Activated CD4-positive, CD25-positive, alpha-beta regulatory T cell (primary cell): ENCODE measurements at places on chromosomes 11 and 22.

- no peak for DNase-seq
Measured at GRCh38 chr11:74559934-74560309, 32.5 kb upstream of the POLD3 start.

- DNase-seq = no peak
Measured at GRCh38 chr11:130139401-130139800, 20.2 kb upstream of the ST14 start.

DNA sequence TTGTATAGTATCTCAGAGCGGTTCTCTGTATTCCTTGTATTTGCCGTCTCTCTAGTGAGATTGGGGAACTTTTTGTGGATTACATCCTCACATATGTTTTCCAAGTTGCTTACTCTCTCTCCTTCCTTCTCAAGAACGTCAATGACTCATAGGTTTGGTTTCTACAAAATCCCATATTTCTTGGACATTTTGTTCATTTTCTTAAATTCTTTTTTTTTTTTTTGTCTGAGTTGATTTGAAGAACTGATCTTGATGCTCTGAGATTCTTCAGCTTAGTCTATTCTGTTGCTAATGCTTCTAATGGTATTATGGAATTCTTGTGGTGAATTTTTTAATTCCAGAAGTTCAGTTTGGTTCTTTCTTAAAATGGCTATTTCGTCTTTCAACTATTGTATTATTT lies 28.4 kb upstream of the SLN start:
- DNase-seq = no peak

GRCh38 chr11:77821349-77821851 lies 456 bp downstream of the AAMDC start:
- DNase-seq = no peak

- DNase-seq = no peak
Measured at GRCh38 chr22:29914991-29915533, 32.1 kb downstream of the MTMR3 start.

GRCh38 chr11:120073196-120073595 lies 64.7 kb downstream of the TRIM29 start:
- no peak for DNase-seq

- no peak for DNase-seq
Measured at GRCh38 chr11:100761841-100762240, 74.8 kb downstream of the ARHGAP42 start.

- no peak for DNase-seq
Measured at GRCh38 chr11:68011051-68011943, 1.2 kb downstream of the ALDH3B1 start.

DNA sequence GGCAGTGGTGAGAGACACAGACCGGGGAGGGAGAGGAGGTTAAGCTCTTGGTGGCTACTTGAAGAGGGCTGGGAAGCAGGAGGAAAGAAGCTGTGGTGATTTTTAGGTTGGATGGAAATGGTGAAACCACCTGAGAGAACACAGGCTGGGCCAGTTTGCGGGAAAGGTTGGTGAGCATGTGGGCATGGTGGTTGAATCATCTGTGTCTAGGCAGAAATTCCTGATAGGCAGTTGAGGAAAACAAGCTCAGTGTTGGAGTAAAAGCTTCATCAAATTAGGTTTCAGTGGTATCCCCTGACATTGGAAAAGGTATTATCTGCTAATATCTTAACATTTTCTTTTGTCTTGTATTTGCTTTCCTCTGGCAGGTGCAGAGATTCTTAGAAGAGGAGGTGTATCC lies 4.3 kb upstream of the SGSM3 start:
- DNase-seq = no peak

DNA sequence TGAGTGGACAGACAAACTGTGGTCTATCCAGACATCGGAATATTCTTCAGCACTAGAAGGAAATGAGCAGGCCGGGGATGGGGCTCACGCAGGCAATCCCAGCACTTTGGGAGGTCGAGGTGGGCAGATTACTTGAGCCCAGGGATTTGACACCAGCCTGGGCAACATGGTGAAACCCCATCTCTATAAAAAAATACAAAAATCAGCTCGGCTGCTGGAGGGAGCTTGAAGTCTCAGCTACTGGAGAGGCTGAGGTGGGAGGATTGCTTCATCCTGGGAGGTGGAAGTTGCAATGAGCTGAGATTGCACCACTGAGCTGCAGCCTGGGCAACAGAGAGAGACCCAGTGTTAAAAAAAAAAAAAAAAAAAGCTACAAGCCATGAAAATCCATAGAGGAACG lies 8.0 kb upstream of the CTSD start:
- DNase-seq = no peak

DNA sequence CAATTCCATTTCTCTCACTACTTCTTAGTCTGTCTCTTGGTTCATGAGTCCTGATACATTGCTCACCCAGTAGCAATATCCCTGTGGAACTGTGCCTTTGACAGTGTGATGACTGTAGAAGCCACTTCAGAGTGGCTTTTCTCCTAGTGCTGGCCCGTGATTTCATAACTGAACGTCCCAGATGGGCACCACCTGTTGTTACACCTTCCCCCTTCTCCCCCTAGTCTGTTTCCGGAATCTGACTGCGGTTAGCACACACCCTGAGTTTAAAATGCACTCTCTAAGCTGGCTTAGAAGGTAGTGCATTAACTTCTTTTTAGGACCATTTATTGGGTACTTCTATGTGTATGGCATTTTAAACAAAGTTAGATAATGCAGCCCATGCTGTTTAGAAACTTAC lies 83.0 kb downstream of the ALX4 start:
- DNase-seq = no peak

DNA sequence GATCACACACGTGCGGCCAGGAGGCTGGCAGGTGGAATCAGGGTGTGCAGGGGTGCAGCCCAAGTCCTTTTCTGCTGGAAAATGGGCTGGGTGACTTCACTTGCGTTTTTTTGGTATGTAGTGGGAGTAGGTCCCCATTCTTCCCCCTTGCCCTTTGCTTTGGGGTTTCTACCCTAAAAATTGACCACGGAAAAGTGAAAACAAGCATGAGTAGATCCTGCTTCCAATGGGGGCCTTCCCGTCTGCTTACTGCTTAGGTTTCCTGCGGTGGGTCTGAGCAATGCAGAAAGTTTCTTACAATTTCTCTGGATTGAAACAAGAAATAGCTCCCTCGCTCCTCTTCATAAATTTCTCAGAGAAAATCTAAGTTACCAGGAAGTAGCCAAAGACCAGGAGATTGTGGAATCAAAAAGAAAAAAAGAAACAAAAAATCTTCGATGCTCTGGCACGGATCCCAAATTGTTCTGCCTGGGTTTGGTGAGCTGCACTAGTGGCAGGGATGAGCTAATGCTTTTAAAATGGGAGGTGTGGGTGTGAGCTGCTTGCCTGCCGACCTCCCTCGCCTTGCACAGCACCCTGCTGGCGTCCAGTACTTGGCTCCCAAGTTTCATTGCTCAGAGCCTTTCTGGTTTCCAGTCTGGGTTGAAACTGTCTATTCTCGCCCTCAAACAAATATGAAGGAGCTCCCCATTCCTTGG lies 2.4 kb downstream of the TIMP3 start:
- DNase-seq = no peak

- DNase-seq = no peak
Measured at GRCh38 chr22:33270596-33270995, 212.4 kb upstream of the SYN3 start.

- no peak for DNase-seq
Measured at GRCh38 chr11:66970807-66971442, 4.2 kb upstream of the C11orf86 start.

GRCh38 chr11:9095421-9095820 lies 4.0 kb upstream of the SCUBE2 start:
- DNase-seq = no peak

DNA sequence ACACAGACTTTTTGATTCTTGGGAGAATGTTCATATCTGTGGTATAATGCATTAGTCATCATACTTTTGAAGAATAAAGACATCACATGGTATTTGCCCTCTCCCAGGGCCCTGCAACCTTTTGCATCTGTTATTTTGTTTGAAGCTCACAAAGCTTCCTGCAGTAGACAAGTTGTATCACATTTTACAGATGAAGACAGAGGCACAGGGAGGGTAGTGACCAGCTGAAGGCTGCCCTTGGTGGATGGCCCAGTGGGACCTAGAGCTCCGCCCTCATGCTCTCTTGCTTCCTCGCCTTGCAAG lies 66.4 kb downstream of the UBASH3B start:
- DNase-seq = no peak

GRCh38 chr11:46914363-46914762 lies 4.0 kb downstream of the LRP4 start:
- DNase-seq = no peak

DNA sequence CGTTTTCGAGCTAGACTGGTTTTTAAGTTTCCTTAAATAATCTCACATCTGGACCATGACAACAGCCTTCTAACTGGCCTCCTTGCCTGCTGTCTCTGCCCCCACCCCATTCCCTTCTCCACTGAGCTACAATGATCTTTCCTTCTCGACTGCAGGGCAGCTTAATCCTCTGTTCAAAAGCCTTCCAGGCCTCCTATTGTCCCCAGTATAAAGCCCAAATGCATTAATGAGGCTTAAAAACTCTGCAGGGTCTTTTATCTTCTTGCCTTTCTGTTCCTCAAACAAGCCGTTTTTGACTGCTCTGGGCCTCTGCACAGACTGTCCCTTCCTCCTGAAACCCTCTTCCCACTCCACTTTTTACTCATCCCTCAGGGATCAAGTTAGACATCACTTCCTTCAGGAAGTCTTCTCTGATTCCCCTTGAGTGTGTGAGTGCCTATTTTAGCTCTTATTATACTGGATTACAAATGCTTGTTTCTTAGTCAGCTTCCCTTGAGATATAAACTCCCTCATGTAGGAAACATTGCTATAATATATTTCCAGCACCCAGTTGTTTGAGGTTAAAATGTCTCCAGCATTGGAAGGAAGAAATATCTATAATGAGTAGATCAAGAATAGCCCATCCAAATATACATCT lies 23.6 kb upstream of the PAMR1 start:
- DNase-seq = no peak

DNA sequence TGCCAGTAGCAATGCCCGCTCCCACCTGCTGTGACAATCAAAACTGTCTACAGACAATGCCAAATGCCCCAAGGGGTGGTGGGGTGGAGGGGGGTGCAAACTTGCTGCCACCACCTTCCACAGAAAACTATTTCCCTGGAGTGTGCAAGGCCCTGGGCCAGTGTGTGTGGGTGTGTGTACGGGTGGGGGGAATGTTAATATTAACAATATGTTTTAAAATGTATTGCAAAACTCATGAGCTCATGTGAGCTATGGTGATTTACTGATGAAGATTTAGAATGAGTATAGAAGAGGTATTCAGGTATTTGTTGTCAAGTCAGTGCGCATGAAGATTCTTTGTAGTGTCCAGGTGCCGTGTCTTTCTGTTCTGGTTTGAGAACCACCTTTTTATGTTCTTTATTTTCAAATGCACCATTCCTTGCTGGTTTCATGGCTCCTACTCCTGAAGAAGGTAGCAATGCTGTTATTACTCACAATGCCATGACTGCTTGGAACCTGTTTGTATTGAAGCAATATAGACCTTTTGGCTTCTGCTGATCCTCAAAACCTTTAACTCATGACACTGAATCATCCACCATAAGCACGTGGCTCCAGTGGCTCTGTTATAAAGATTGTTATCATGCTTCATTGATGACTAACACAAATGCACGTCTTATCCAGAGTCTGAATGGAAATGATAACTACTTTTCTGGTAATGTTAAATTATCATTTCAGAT lies 29.9 kb upstream of the AQP11 start:
- DNase-seq = no peak
